ENCODE measurements at places on chromosomes 2 and 18. TPM values are rescaled to one million over a fixed set of nuclear protein-coding genes. Genes with fewer than 3 reads are reported as not detected.

CFC1 gene
- total RNA-seq: 0.44 TPM

DNA sequence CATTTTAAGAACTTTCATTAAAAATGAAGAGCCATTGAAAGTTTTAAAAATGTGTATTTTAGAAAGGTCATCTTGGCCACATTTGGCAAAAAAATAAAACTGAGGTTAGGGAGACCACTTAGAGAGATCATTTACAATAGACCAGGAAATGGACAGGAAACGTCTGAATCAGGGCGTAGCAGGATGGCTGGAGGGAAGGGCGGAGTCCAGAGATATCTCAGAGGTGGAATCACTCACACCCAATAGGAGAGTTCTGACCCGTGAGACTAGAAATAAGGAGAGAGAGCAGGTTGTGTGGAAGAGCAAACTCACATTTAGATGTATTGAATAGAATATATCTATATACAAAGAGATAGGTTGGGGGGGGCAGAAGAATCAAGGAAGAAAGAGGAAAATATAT lies 373.4 kb downstream of the METTL4 start:
- DNase-seq: no peak

DNA sequence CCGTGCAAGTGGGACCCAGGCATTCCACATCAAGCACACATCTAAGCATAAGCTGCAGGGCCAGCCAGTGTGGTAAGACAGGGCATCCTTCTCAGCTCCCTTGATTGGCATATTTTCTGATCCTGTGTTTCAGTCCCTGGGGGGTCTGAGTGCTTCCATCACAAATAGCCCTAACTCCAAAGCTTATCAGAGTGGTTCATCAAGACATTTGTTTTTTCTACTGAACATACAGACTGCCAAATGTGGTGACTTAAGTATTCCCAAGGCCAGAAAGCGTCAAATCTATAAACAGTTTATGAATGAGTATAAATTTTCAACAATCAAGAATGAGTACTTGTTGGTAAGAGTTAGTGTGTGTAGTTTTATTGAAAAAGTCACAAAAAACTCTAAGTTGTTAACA lies 18.8 kb downstream of the SPRED2 start:
- no peak for DNase-seq

DNA sequence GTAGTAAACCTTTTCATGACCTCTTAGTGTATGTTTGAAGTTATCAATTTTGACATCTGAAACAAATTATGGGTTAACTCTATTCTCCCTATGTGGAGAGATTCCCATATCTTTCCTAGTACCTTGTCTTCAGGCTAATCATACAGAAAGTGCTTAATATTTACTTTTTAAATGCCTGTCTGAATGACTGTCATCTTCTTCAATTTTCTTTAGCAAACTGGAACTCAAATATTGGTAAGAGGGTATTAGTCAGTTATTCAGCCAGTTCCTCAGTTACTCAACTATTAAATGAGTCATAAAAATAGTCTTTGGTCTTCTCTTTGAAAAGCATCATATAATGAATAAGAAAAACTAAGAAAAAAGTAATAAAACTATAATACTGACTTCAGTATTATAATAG lies 1038.0 kb upstream of the PIK3C3 start:
- no peak for DNase-seq
